Myocyte (in vitro differentiated cells): ENCODE measurements at places on chromosomes 12 and 14. TPM values are rescaled to one million over a fixed set of nuclear protein-coding genes. Genes with fewer than 3 reads are reported as not detected.

GRCh38 chr12:123049398-123050240 lies 69.1 kb downstream of the ARL6IP4 start:
- peak; percentile 58 for DNase-seq

GRCh38 chr12:6083601-6084000 lies 40.9 kb downstream of the VWF start:
- DNase-seq, result no peak

DNA sequence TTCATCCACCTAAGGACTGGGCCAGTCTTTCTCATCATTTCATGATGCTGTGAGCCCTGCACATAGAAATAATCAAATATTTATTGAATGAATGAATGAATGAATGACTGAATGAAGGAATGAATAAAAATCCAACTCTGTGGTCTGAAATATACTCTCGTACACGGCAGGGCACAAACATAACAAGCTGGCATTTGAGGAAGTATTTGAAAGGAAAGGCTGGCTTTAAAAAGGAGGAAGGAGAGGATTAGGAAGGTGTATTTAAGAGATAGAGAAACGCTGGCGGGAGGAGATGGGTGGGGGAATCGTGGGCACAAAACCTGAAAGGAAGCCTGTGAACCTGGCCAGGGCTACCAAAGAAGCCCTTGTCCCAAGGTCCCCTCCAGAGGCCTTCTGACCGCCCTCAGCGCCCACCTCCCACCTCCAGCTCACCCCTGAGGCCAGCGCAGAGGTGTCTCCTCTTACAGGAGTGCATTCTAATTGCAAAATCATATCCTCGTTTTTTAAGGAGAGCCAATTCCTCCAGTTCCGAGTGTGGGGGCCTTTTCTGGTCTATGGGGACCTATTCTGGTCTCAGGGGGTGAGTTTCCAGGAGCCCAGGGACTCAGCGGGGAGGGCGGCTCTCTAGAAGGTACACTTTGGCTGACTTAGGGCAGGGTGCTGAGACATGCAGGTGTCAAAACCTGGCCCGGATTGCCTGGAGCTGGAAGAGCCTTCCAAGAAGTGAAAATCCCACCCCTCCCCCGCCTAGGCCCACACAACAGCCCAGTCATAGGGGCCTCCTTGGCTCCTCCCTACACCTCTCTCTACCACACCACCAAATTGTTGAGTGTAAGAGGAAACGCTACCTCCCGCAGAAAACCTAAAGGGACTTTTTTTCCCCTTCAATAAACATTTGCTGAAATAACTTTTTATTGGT lies 8.7 kb upstream of the JDP2 start:
- DNase-seq, result no peak

DNA sequence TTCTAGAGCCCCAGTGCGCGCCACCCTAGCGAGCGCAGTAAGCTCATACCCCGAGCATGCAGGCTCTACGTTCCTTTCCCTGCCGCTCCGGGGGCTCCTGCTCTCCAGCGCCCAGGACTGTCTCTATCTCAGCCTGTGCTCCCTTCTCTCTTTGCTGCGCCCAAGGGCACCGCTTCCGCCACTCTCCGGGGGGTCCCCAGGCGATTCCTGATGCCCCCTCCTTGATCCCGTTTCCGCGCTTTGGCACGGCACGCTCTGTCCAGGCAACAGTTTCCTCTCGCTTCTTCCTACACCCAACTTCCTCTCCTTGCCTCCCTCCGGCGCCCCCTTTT lies 791 bp downstream of the TMEM233 start:
- DNase-seq, result peak; percentile 50

The RCOR1 gene
- total RNA-seq, result 17.1 and 17.7 TPM in 2 replicates

The CLBA1 gene
- 10.6 and 13.2 TPM in 2 replicates for total RNA-seq

DNA sequence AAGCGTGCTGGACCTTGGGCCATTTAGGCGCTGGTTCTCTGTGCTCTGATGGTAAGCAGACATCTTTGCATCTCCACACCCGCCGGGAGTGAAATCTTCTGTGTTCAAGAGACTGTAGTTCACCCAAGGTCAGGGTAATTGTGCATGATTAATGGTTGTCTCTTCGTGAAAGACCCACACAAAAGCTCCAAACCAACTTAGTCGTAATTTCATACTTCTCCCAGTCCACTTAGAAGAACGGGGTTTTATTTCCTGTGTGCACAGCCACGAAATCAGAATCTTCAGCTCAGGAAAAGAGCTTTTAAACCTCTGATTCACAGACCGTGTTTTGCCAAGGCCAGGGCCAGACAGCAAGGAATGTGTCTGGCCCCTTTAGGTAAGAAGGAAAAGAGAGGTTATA lies 640.9 kb downstream of the MED13L start:
- no peak for DNase-seq

The CKAP4 gene
- 76.2 and 86.8 TPM in 2 replicates for total RNA-seq

The AGAP2 gene
- total RNA-seq, result 9.8 and 30.2 TPM in 2 replicates

The NID2 gene
- 29.7 and 50.9 TPM in 2 replicates for total RNA-seq

DNA sequence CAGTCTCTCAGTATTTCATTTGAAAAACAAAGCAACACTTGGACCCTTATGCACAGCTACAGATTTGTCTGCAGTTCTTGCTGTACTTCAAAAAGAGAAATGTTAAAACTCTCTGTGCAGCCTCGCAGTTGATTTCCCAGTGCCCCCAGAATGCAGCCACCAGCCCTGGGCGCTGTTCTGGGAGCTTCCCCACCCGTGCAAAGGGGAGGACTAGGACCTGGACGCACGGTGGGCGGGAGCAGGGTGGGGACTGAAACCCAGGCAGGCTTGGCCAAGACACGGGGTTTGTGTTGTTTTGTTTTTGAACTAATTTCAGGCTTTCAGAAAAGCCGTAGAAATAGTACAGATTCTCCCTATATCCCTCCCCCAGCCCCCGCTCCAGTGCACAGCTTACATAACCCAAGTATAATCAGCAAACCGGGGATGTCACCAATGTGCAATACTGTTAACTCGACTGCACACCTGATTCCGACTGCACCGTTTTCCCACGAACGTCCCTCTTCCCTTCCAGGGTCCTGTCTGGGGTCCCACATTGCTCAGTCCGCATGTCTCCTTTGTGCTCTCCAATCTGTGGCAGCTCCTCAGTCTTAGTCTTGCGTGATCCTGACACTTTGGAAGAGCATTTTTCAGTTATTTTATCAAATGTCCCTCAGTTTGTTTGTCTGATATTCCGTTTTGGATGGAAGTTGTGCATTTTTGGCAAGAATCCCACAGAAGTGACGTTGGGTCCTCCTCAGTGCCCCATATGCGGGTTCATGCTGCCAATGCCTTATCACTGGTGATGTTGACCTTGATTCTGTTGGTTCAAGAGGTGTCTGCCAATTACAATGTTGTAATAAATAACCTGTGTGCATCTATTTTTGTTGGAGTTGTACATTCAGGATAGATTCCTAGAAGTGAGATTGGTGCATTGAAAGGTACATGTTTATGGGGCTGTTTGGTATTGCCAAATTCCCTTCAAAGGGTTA lies 95.9 kb downstream of the SETD3 start:
- no peak for DNase-seq

The IGF1 gene
- total RNA-seq, result 0.24 and 0.26 TPM in 2 replicates

- no peak for DNase-seq
These were observed 58.2 kb upstream of the ALG10B start for GRCh38 chr12:38258411-38258810.

- no peak for DNase-seq
These were observed 257.1 kb downstream of the ADAMTS20 start for GRCh38 chr12:43294916-43295315.

DNA sequence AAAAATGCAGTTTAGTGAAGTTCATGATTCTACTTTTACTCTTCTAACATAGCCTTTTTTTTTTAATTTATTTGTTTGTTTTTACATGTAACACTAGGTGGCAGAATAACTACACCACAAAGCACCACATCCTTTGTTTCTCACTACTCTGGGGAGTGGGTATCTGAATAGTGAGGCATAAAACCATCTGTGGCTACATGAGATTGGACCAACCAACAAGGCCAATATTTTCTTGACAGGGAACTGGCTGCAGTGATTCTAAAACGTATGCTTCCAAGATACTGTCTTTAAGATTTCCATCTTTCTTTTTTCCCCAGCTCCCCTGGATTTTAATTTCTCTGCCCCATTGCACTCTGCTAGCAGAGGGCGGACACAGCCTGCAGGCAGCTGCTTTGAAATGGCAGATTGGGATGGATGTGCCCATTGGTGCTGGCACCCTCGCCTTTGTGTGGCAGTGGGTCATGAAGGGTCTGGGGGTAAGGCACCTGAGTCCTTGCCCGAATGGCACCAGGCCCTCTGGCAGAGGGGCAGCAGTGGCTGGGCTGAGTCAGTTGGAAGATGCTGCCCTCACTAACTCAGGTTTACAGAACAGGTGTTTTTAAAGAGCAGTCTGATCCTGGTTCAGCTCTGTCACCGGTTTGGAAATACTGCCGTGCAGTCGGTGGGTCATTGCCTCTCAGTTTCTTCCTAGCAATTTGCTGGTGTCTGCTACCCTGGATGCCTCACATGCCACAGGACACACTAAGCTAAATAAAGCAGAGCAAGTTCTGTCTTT lies 429.1 kb downstream of the RAD51B start:
- peak; percentile 88 for DNase-seq

The CHMP4A gene
- total RNA-seq, result 42.1 and 49.6 TPM in 2 replicates

GRCh38 chr14:22668417-22668816 lies 24.3 kb upstream of the OR6J1 start:
- DNase-seq, result no peak

GRCh38 chr12:129538137-129538536 lies 365.7 kb downstream of the TMEM132D start:
- DNase-seq, result no peak

The ATG14 gene
- total RNA-seq, result 14.9 and 15.3 TPM in 2 replicates

The TSHR gene
- total RNA-seq, result not detected in 2 replicates

GRCh38 chr12:69313209-69313608 lies 35.0 kb upstream of the LYZ start:
- DNase-seq, result no peak

- peak; percentile 76 for DNase-seq
These were observed 72.2 kb downstream of the CLIP1 start for GRCh38 chr12:122350141-122350848.

The TMEM63C gene
- total RNA-seq, result 0.08 and 0.16 TPM in 2 replicates

- no peak for DNase-seq
These were observed 307.6 kb downstream of the RAD51B start for GRCh38 chr14:68127166-68127565.

DNA sequence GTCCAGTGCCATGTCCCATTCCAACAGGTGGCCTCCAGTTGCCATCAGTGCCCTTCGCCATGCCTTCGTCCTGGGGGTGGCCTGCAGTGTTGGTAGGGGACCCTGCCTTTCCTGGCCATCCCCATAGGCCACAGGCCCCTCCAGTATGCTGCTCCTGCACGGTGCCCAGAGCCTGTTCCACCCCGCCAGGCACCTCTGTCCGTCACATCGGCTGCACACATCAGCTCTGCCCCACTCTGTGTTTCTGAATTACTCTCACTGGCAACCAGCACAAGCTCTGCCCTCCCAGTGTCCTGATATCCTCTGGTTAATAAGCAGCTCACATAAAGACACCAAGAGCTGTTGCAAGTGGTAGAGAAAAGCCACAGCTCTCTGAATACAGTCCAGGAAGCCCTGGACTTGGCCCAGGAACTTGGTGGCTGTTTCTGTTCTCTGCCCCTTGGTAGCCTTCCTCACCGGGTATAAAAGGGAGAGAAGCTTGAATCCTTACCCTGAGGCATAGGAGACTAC lies 31.3 kb upstream of the ATP2A2 start:
- DNase-seq, result peak; percentile 86

- no peak for DNase-seq
These were observed 25.0 kb downstream of the HIF1A start for GRCh38 chr14:61720294-61720661.

The ASPG gene
- total RNA-seq, result not detected in 2 replicates

DNA sequence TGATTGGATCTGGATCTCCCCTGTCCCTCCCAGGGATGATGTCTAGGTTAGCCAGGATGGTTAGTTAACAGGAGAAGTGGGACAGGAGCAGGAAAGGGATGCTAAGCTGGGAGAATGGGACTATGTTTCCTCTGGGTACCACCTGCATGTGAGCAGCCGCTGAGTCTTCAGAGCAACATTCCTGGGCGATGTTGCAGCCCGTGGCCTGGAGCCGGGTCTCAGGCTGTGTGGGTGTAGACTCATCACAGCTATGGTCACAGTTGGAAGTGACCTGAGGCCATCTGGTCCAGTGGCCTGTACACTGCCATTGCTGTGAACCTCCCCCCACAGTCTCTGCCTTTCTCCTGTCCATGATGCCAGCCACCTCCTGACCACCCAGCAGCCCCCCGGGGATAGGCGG lies 422.6 kb downstream of the DPF3 start:
- peak; percentile 30 for DNase-seq

GRCh38 chr12:75831402-75831801 lies 200.2 kb downstream of the PHLDA1 start:
- DNase-seq, result no peak

DNA sequence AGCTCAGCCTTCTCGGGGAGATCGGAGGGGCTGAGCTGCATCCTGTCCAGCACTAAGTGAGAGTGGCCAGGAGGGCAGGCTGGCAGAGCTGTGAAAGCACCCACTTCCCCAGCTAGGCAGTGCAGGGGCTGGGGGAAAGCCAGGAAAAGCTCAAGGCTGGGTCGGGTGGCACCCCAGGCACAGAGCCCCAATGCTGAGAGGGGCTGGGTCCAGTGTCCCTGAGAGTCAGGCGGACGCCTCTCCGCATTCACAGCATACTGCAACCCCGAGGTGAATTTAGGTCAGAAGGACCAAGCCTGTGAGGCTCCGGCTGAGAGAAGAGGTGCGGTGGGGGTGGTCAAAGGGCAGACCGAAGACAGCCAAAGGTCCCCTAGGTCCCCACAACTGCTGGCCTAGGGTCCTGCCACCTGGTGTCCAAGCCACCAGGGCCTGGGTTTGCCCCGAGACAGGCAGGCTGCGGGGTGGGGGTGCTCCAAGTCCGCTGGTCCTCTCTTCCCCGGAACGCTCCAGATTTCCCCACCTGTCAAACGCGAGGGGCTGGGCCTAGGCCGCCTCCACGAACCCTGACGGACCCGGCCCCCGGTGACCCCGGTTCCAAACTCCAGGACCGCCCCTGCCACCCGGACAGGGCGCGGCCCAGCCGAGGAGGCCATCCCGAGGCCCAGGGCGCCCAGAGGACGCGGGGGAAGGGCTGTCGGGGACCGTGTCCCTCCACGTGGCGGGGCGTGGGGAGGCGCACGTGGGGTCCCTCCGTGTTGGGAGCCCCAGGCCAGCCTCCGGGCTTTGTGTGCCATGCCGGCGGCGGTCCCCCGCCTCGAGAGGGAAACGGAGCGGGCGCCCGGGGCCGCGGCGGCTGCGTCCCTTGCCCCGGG lies 527 bp downstream of the CAMKK2 start:
- peak; percentile 27 for DNase-seq

DNA sequence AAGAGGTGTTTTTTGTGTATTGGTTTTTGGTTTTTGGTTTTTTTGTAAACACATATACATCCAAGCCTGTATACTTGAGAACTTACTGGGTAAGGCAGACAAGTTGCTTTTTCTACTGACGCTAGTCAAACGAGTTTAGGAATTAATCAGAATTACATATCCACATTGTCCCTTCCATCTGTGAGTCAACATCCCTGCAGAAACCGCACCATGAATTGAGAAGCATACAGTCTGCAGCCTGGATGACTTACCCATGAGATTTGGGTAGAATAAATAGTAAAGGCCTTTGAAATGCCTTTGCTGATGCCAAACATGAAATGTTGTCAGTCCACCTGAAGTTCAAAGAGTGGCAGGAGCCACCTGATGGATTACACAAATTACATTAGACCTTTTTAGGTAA lies 21.4 kb upstream of the C12orf42 start:
- no peak for DNase-seq
